ENCODE measurements at places on chromosomes 11 and 22. TPM values are rescaled to one million over a fixed set of nuclear protein-coding genes. Genes with fewer than 3 reads are reported as not detected.

Gene SYT9
- not detected for total RNA-seq

Gene FHIP1B
- total RNA-seq = 27.6 TPM

Gene KIRREL3
- total RNA-seq = not detected

DNA sequence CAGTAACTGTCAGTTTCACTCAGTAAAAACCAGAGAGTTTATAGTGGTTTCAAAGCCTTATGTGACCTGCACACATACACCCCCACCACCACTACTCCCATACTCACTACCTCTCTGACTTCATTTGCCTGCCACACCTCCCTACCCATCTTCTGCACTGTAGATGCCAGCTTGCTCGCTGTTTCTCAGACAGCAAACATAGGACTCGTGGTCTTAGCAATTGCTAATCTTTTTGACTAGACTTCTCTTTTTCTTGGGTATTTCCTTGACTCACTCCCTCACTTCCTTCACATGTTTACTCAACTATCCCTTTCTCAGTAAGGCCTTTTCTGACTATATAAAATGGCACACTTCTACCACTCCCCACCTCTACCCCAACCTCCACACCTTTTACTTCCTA lies 27.8 kb downstream of the CEP295 start:
- no peak overlapping the region for H3K4me3 ChIP-seq
- H3K27ac ChIP-seq = peak overlapping the region; percentile 60
- peaks cover 27% of the 10 kb centered on the region for H3K36me3 ChIP-seq
- no peaks in the 10 kb centered on the region for H3K27me3 ChIP-seq

DNA sequence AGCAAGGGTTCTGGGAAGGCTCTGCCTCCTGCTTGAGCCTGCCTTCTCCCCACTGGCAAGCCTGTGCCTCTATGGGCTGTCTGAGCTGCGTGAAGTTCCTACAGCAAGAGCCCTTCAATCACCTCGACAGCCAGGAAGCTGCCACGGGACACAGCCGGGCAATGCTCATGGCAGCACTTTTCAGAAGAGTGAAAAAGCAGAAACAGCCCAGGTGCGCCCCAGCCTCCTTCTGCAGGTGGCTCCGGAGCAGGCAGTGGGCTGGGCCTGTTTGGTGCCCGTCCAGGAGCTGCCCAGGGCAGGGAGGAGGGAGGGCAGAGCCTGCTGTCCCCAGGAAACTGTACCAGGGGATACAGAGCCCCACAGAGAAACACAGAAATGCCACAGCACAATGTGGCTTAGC lies 24.6 kb upstream of the COMT start:
- no peaks in the 10 kb centered on the region for H3K27me3 ChIP-seq
- H3K4me1 ChIP-seq = peaks cover 3% of the 10 kb centered on the region
- H3K4me3 ChIP-seq = no peak overlapping the region
- DNase-seq = no peak
- no peak overlapping the region for H3K27ac ChIP-seq

- H3K27ac ChIP-seq = no peak overlapping the region
- no peaks in the 10 kb centered on the region for H3K36me3 ChIP-seq
- DNase-seq = no peak
- H3K27me3 ChIP-seq = no peaks in the 10 kb centered on the region
- H3K4me1 ChIP-seq = no peaks in the 10 kb centered on the region
Measured at GRCh38 chr11:26243426-26243825, 88.5 kb upstream of the ANO3 start.

- no peak for DNase-seq
- peaks cover 5% of the 10 kb centered on the region for H3K27me3 ChIP-seq
- peaks cover 2% of the 10 kb centered on the region for H3K4me1 ChIP-seq
- peaks cover 2% of the 10 kb centered on the region for H3K36me3 ChIP-seq
- H3K27ac ChIP-seq = no peak overlapping the region
- peak overlapping the region; percentile 61 for H3K4me3 ChIP-seq
Measured at GRCh38 chr11:1557904-1558774, 13.9 kb downstream of the DUSP8 start.

- DNase-seq = no peak
- H3K36me3 ChIP-seq = peaks cover 13% of the 10 kb centered on the region
- peak overlapping the region; percentile 94 for H3K27ac ChIP-seq
- H3K4me3 ChIP-seq = no peak overlapping the region
Measured at GRCh38 chr11:119111361-119111925, 4.3 kb downstream of the C2CD2L start.

DNA sequence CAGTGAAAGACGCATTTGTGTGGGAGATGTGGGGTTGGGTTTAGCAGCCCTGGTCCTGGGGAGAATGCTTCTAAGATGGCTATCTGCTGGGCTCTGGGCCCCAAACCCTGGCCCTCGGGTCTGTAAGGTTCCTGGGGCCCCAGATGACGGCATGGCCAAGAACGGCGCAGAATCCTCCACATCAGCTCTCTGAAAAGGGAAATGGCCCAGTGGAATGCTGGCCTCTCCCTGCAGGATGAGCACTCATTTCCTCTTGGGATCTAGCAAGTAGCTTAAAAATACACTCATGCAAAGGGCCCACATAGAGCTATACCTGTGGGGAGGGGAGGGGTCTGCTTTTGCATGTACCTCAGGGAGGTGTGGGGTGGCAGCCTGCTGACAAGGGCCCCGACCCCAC lies 37.5 kb upstream of the LINC01488 start:
- H3K27me3 ChIP-seq = peaks cover 28% of the 10 kb centered on the region
- peak overlapping the region; percentile 66 for H3K4me3 ChIP-seq
- H3K4me1 ChIP-seq = peaks cover 2% of the 10 kb centered on the region

Data from T-helper 17 cell (primary cell).